Activated CD4-positive, alpha-beta T cell treated with anti-CD3 and anti-CD28 coated beads, Interleukin-2, amount 10 ng/mL, durations not matched to agents 7 days and 5 days (primary cell): ENCODE measurements at places on chromosomes 2 and 18. TPM values are rescaled to one million over a fixed set of nuclear protein-coding genes. Genes with fewer than 3 reads are reported as not detected.

DNA sequence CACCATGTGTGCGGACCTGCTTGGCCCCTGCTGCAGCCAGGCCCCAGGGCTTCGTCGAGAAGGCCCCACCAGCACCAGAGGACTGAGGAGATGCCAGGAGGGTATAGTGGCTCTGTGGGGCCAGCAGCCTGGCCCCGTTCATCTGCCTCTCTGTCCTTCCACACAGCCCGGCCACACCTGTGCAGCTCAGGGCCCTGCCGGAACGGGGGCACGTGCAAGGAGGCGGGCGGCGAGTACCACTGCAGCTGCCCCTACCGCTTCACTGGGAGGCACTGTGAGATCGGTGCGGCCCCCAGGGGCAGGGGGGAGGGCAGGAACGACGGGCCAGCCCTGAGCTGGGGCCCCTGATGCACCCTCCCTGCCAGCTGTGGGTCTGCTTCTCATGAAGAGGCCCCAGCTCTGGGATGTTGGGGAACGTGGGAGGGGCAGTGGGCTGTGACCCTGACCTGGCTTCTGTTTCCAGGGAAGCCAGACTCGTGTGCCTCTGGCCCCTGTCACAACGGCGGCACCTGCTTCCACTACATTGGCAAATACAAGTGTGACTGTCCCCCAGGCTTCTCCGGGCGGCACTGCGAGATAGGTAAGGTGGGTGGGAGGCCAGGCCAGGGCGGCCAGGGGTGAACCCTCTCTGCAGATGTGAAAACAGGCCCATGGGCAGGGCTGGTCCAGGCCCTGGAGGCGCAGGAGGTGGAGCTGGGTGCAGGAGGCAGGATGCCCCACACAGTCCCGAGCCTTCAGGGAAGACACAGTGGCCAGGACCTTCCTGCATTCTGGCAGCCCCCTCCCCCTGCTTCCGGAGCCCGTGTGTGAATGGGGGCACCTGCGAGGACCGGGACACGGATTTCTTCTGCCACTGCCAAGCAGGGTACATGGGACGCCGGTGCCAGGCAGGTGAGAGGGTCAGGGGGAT is 50.3 kb downstream of the MTERF4 start:
- H3K4me1 ChIP-seq = no peaks in the 10 kb centered on the region
- peaks cover 2% of the 10 kb centered on the region for H3K27me3 ChIP-seq
- no peak overlapping the region for H3K27ac ChIP-seq

GRCh38 chr2:135931776-135932443 is 53.5 kb downstream of the DARS1 start:
- DNase-seq = no peak
- no peak overlapping the region for H3K4me3 ChIP-seq
- no peaks in the 10 kb centered on the region for H3K27me3 ChIP-seq
- H3K4me1 ChIP-seq = peaks cover 32% of the 10 kb centered on the region
- peak overlapping the region; percentile 79 for H3K27ac ChIP-seq

DNA sequence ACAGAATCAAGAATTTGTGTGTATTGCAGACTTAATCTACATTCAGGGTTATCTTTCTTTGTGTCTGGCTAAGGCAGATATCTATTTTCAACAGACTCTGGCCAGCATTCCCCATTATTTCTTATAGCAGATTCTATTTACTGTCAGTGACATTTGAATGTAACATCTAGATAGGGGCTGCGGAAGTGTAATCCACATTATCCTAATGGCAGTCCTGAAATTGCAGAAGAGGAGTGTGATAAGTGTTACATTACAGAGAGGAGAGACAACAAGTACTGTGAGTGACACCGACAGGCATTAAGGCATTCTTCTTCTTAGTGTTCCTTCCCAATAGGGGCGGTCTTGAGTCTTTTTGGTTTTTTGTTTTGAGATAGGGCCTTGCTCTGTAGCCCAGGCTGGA is 598.2 kb upstream of the NXPH2 start:
- H3K4me1 ChIP-seq = no peaks in the 10 kb centered on the region
- no peak for DNase-seq
- no peaks in the 10 kb centered on the region for H3K36me3 ChIP-seq
- no peaks in the 10 kb centered on the region for H3K27me3 ChIP-seq
- no peak overlapping the region for H3K4me3 ChIP-seq

DNA sequence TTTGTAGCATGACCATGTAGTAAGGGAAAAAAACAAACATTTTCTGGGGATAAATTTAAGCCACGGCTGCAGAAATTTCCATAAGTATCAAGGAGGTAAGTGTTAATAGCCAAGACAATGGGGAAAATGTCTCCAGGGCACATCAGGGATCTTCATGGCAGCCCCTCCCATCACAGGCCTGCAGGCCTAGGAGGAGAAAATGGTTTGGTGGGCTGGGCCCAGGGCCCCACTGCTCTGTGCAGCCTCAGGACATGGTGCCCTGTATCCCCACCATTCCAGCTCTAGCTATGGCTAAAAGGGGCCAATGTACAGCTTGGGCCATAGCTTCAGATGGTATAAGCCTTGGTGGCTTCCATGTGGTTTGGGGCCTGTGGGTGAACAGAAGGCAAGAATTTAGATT is 271.8 kb downstream of the PID1 start:
- DNase-seq = no peak
- no peaks in the 10 kb centered on the region for H3K4me1 ChIP-seq
- H3K4me3 ChIP-seq = no peak overlapping the region
- H3K27me3 ChIP-seq = no peaks in the 10 kb centered on the region
- H3K36me3 ChIP-seq = no peaks in the 10 kb centered on the region

Gene COL6A3
- 0.92 TPM for total RNA-seq

DNA sequence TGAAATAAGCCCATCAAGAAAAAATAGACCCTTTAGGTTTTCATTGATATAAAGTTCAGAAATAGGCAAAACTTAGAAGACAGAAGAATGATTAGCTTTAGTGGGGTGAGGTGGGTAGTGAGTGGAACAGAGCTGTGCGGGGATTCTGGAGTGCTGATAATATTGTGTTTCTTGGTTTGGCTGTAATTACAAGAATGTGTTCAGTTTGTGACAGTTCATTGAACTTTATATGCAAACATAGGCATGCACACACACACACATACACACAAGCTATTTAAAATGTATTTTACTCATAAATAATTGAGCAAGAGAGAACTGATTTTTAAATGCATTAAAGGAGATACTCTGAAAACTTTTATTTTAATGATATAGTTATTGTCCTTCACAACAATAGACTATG is 17.1 kb downstream of the ARHGAP15 start:
- H3K27me3 ChIP-seq = no peaks in the 10 kb centered on the region
- H3K27ac ChIP-seq = no peak overlapping the region

Gene MEP1B
- not detected for total RNA-seq

GRCh38 chr2:112795774-112796173 is 11.5 kb upstream of the IL1A start:
- peaks cover 32% of the 10 kb centered on the region for H3K4me1 ChIP-seq
- H3K4me3 ChIP-seq = no peak overlapping the region
- H3K36me3 ChIP-seq = peaks cover 4% of the 10 kb centered on the region
- no peak overlapping the region for H3K27ac ChIP-seq

DNA sequence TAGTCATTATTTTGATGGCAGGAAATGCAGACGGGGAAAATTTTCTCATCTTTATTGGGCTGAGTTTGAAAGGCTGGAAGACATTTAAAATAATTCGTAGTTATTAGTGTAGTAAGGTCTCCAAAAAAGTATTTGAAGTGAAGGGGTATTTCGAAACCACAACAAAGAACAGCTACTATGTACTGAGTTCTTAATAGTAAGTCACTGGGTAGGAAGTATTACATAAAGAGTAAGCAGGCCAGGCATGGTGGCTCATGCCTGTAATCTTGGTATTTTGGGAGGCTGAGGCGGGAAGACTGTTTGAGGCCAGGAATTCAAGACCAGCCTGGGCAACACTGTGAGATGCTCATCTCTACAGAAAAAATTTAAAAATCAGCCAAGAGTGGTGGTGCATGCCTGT is 113.6 kb downstream of the MEP1B start:
- no peak for DNase-seq
- no peak overlapping the region for H3K4me3 ChIP-seq
- H3K27ac ChIP-seq = no peak overlapping the region

Gene BUB1
- total RNA-seq = 118 TPM

GRCh38 chr2:50529600-50530218 is 502.2 kb downstream of the NRXN1 start:
- no peaks in the 10 kb centered on the region for H3K36me3 ChIP-seq
- no peak overlapping the region for H3K27ac ChIP-seq
- DNase-seq = no peak

Gene KLHL29
- total RNA-seq = 3.5 TPM

DNA sequence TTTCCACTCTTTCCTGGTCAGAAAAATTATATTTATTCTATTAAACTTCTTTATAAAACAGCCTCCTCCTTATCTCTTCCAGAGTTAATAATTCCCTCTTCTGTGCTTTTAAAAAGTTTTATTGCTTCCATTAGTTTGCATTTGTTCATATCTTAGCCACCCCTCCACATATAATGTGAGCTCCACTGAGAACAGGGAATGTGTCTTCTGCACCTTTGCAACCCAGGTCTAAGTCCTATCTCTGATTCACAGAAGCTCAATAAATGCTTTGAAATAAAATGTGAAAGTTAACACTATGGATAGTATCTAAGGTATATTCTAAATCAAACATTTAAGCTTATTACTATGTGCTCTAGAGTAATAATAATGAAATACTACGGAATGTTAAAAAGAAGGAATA is 9.3 kb upstream of the LRATD1 start:
- DNase-seq = no peak
- H3K4me3 ChIP-seq = no peak overlapping the region
- no peaks in the 10 kb centered on the region for H3K36me3 ChIP-seq
- no peak overlapping the region for H3K27ac ChIP-seq
- H3K27me3 ChIP-seq = no peaks in the 10 kb centered on the region

DNA sequence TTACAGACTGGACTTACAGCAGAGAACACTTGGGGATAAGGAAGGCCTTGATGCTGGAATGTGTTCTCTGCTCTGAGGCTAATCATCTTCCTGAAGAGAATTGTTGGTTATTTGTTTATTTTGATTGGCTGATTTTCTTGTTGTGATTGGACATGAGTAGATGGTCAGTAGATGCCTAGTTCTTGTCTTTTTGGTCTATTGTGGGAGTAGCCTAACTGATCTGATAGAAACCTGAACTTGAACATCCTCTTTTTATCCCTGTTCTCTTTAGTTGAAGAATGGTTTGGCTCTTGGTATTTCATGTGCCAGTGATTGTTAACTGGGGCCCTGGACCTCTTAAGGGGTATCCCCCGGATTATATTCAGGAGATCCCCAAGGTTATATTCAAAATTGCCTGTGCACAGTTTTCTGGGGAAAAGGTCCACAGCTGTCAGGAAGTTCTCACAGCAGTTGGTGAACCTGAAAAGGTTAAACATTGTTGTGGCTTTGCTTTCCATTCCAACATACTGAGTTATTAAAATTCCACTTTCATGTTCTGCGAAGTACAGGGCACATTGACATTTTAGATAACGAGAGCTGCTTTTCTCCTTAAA is 13.6 kb downstream of the TWSG1 start:
- peaks cover 11% of the 10 kb centered on the region for H3K36me3 ChIP-seq
- H3K4me3 ChIP-seq = no peak overlapping the region
- no peak overlapping the region for H3K27ac ChIP-seq
- no peak for DNase-seq

Gene MAT2A
- total RNA-seq = 263 TPM

DNA sequence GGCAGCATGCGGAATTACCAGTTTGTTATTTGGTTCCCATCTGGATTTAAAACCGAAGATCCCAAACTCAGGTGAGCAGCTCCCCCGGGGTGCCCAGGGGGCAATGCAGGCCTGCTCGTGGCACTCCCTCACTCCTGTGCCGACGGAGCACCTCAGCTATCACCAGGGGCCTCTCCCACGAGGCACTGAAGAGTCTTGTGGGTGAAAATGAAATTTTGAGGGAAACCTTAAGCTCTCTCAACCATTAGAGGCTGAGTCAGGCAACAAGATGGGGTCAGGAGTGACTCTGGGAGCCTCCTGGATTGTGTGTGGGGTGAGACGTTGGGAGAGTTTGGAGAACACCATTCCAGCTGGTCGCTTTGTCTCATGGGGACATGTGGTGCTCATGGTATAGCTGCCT is 189.0 kb downstream of the PRKCE start:
- no peak overlapping the region for H3K4me3 ChIP-seq
- no peak overlapping the region for H3K27ac ChIP-seq
- H3K36me3 ChIP-seq = peaks cover 8% of the 10 kb centered on the region
- H3K27me3 ChIP-seq = no peaks in the 10 kb centered on the region

Gene CELF4
- total RNA-seq = not detected

Gene CDCA7
- total RNA-seq = 105 TPM

Gene TEX44
- total RNA-seq = not detected

Gene KCNK3
- not detected for total RNA-seq
